ENCODE measurements at places on chromosomes 11 and 22. TPM values are rescaled to one million over a fixed set of nuclear protein-coding genes. Genes with fewer than 3 reads are reported as not detected.

Gene TTC36
- not detected for total RNA-seq

Gene HDHD5
- total RNA-seq, result 20.1 TPM

Gene NXPE1
- not detected for total RNA-seq

Gene CREBZF
- total RNA-seq, result 12.8 TPM

Gene HBG1
- total RNA-seq, result not detected

Gene SCUBE2
- total RNA-seq, result 3.0 TPM

Gene SCGB1A1
- total RNA-seq, result 0.48 TPM

Gene LDHAL6A
- total RNA-seq, result not detected

Gene PATE2
- total RNA-seq, result not detected

Gene OR8D1
- total RNA-seq, result not detected

Gene LRRC32
- total RNA-seq, result 9.0 TPM

Gene KCNQ1OT1
- 0.60 TPM for total RNA-seq

Gene SUSD2
- total RNA-seq, result 1.4 TPM

Gene OTUB1
- total RNA-seq, result 78.9 TPM

Gene OR10A3
- not detected for total RNA-seq

Gene BDNF
- 0.92 TPM for total RNA-seq

Gene FXYD6
- total RNA-seq, result 1.6 TPM

Gene SYT12
- total RNA-seq, result 0.92 TPM

Gene DLG2
- 6.3 TPM for total RNA-seq

Gene SCN3B
- 0.24 TPM for total RNA-seq

Gene BRD1
- 23.8 TPM for total RNA-seq

Gene CELSR1
- 36.0 TPM for total RNA-seq

Gene YPEL1
- 0.36 TPM for total RNA-seq

Gene JHY
- total RNA-seq, result 1.6 TPM

Gene MPZL2
- total RNA-seq, result 457 TPM

Gene FAT3
- total RNA-seq, result 0.12 TPM

Gene ZP1
- total RNA-seq, result not detected

Gene OR52A1
- total RNA-seq, result not detected

Gene PARVG
- total RNA-seq, result 2.1 TPM

Gene KCNJ5
- total RNA-seq, result 0.08 TPM

Gene PHF21B
- total RNA-seq, result not detected

Gene OR10S1
- total RNA-seq, result not detected

Gene NAALADL1
- 2.7 TPM for total RNA-seq

Gene GAL3ST1
- total RNA-seq, result not detected

Gene TRIM34
- total RNA-seq, result 4.0 TPM

Gene ANGPTL5
- total RNA-seq, result not detected

Gene MIOX
- total RNA-seq, result not detected

Gene OR4D10
- not detected for total RNA-seq

Gene TMEM41B
- 26.3 TPM for total RNA-seq

Gene SMTNL1
- total RNA-seq, result not detected

Gene ACAD8
- 13.9 TPM for total RNA-seq

Gene C11orf91
- 1.1 TPM for total RNA-seq

Gene LSP1
- 18.8 TPM for total RNA-seq

Gene CRYAB
- 19.6 TPM for total RNA-seq

Gene MPEG1
- 1.8 TPM for total RNA-seq
